ENCODE measurements at places on chromosomes 11 and 22. TPM values are rescaled to one million over a fixed set of nuclear protein-coding genes. Genes with fewer than 3 reads are reported as not detected.

The TBX10 gene
- not detected for total RNA-seq

The SLC22A6 gene
- not detected for total RNA-seq

The VSTM5 gene
- total RNA-seq = not detected

The OR51B4 gene
- total RNA-seq = not detected

The FERMT3 gene
- 2.9 TPM for total RNA-seq

The FJX1 gene
- total RNA-seq = 31.1 TPM

The PVALB gene
- not detected for total RNA-seq

The GGT1 gene
- total RNA-seq = 2.6 TPM

All from Panc1 (cell line).